Ureter (tissue), 1 donor: ENCODE measurements at places on chromosomes 2 and 18. TPM values are rescaled to one million over a fixed set of nuclear protein-coding genes. Genes with fewer than 3 reads are reported as not detected.

GRCh38 chr2:15554525-15555218, 6.5 kb downstream of the NBAS start:
- DNase-seq = no peak

The ALLC gene
- total RNA-seq = not detected

GRCh38 chr2:143030127-143030526, 99.1 kb upstream of the ARHGAP15 start:
- DNase-seq = no peak

GRCh38 chr2:226272435-226272834, 527.2 kb downstream of the IRS1 start:
- DNase-seq = no peak

GRCh38 chr2:179910735-179911113, 49.3 kb upstream of the ZNF385B start:
- no peak for DNase-seq

The ZNF519 gene
- total RNA-seq = 13.2 TPM

- DNase-seq = no peak
These were observed 21.3 kb upstream of the ACKR3 start for GRCh38 chr2:236548179-236548921.

The PLB1 gene
- 9.9 TPM for total RNA-seq

The ZNF521 gene
- total RNA-seq = 11.6 TPM

The EFR3B gene
- 1.0 TPM for total RNA-seq

DNA sequence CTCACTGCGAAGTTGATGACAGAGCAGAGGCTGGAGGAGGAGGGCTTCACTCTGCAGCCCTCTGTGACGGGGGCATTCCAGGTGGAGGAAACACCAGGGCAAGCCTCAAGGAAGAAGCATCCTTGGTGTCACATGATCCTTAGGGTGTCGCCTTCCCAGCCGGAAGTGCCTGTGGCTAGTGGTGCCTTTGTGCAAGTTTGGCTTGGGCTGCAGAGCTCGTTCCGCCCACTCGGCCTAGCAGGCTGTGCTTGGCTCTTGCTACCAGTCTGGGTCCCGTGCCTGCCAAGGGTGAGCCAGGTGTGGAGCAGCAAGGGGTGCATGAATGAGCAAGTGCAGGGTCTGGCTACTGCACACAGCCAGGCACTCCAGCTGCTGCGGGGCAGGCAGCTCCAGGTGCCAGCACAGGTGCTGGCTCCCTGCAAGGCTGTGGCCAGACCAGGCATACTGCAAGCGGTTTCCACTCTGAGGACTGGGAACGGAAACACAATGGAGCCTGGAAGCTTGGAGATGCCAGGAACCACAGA, 325.3 kb upstream of the SMIM21 start:
- no peak for DNase-seq

GRCh38 chr2:159808032-159808425, 10.0 kb upstream of the CD302 start:
- no peak for DNase-seq

GRCh38 chr18:59382383-59382782, 23.3 kb upstream of the LMAN1 start:
- no peak for DNase-seq

- no peak for DNase-seq
These were observed 39.7 kb upstream of the GRP start for GRCh38 chr18:59180150-59180845.

- DNase-seq = no peak
These were observed 180.5 kb downstream of the DIS3L2 start for GRCh38 chr2:232142049-232142448.

DNA sequence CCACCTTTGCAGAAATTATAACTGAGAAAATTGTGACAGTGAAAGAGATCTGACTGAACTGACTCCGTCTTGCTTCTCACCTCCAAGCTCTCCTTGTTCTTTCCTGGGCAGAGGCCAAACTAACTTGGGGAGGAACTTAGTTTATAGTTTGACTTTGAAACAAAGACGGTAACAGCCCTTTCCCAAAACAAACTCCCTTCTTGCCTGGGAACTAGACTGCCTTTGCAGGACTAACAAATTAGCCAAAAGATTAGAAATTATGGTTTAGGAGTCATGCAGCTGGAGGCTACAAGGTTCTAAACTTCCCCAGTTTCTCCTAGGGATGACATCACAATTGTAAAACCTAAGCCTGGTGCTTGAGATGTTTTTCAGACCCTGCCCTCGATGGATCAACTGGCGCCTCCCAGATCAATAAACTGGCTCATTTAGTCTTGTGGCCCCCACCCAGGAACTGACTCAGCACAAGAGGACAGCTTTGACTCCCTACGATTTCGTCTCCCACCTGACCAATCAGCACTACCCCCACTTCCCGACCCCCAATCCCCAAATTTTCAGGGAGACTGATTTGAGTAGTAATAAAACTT, 137.7 kb downstream of the ALPK2 start:
- DNase-seq = no peak

The KCNK3 gene
- 9.2 TPM for total RNA-seq

- no peak for DNase-seq
These were observed 60.6 kb downstream of the SLC4A3 start for GRCh38 chr2:219687882-219688559.

DNA sequence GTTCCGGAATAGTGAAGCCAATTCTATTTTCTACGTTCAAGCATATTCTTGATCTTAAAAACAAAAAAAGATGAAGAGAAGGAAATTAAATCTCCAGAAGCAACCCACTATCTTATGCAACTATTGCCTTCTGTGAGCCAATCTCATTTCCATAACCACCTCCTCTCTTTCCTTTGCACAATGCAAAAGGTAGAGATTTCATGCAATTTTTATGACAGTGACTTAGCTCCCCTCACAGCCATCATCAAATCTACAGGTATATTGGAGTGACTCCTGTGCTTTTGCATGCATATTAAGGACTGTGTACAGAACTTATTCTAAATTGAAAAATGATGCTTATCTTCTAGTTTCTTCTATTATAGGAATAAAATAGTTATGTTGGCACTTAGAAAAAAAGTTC, 191.8 kb downstream of the DCC start:
- DNase-seq = no peak

The NEU2 gene
- not detected for total RNA-seq

- DNase-seq = peak; percentile 71
These were observed 37.8 kb downstream of the PCBP1 start for GRCh38 chr2:70124983-70125480.

The DTNA gene
- 55.7 TPM for total RNA-seq

The CCL20 gene
- total RNA-seq = 2.3 TPM

The VWC2L gene
- not detected for total RNA-seq

- no peak for DNase-seq
These were observed 2.0 kb downstream of the SDC1 start for GRCh38 chr2:20222769-20223406.

DNA sequence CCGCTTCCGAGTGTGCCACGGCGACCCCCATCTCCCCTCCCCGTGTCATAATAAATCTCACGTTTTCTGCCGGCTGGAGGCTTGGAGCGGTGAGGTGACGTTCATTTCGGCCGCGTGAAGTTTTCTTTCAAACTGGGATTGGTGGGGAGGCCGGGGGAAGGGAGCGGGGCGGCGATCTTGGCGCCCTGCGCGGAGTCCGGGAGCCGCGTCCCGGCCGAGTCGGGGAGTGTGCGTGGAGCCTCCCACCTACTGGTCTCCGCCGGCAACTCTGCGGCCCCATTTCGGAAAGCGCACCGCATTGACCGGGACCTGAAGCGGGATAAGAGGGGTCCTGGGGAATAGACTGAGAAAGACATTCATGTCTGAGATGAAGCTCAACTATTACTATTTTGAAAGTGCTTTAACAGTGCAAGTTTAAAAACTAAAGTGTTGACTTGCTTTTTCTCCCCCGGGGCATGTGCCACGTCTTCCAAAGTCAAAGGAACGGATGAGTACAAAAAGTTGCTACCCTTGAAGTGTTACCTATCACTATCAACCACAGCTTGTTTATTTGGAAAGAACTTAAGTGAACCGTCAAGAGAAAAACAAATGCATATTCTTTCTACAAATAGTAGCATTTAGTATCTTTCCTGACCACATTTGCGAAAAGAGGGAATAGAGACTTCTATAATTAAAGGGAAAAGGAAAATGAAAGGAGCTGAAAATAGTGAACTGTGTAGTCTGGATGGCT, 818 bp upstream of the IKZF2 start:
- peak; percentile 67 for DNase-seq

GRCh38 chr2:186533717-186534116, 47.7 kb downstream of the ZC3H15 start:
- DNase-seq = no peak

The DSG4 gene
- not detected for total RNA-seq

The ELOA2 gene
- total RNA-seq = not detected

The ERFE gene
- total RNA-seq = 1.8 TPM

DNA sequence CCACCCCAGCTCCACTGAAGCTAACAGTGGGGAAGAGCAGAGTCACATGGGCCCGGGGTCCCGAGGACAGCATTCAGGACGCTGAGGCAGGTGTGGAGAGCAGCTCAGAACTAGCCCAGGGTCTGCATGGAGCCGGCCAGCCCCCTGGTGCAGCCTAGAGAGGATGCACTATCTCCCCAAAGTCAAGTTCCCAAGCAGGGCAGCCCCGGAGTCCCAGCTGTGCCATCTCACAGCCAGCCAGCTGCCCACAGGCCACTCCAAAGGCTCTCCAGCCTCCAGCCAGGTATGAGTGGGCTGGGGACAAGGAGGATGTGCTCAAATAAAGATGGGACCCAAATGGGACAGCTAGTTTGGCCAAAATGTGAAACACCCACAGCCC, 41.0 kb downstream of the BIN1 start:
- no peak for DNase-seq

DNA sequence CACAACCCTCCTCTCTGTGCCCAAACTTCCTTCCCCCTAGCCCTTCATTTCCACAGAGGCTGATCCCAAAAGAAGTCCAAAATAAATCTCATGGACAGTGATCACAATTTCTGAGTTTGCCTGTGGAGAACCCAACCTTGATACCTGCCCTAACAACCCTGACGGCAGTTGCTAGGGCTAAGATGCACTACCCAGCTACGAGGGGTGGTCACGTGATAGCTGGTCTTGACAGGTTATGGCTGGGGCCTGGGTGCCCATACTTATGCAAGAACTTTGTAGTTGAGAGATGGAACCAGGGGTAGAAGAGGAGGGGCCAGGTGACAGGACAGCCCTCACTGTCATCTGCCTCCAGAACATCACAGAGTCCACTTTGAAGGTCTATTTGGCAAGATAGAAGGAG, 147.9 kb downstream of the AKAIN1 start:
- DNase-seq = no peak

DNA sequence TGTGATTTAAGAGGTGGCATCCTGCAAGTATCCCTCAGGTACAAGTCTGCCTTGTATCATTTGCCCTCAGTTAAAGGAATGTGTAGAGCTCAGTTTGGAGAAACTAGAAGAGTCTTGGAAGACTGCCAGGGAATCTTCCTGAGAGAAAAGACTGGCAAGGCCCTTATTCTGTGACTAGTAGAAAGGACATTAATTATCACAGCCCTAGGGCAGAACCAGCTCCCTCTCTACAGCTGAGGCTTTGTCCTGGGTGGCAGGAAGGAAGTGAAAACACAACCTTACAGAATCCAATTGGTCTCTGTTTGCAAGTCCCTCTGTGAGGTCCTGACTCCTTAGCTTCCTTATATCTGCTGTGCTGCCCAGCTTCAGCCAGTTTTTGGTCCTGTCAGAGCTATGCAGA, 385.9 kb upstream of the CYRIA start:
- no peak for DNase-seq

The OBSL1 gene
- total RNA-seq = 89.1 TPM

- DNase-seq = no peak
These were observed 499.0 kb upstream of the CHAC2 start for GRCh38 chr2:53268626-53269025.

DNA sequence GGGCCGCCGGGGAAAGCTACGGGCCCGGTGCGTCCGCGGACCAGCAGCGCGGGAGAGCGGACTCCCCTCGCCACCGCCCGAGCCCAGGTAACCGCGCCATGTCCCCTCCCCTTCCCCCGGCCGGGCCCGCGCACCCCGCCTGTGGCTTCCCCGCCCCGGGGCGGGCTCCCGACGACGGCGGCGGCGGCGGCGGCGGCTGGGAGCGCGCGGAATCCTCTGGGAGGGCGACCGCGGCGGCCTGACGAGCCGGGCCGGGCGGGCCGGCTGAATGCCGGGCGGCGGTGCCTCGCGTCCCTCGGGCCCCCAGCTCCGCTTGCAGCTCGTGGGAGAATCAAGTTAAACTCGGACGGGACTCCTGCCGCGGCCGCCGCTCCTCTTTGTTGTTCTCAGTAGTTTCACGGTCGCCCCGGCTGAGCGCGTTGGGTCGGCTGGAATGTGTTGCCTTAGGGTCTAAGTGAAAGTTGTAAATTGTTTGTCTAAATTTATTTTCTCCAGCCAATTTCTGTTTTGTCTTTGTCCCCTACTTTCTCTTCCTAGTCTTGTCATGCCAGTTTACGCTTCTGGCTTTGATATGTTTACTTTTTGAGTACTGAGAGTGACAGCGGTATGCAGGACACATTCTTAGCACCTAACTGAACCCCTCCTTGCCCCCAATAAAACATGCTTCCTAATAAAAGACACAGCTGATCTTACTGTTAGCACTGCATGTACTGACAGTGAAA, 685 bp downstream of the SMAD4 start:
- DNase-seq = peak; percentile 82

DNA sequence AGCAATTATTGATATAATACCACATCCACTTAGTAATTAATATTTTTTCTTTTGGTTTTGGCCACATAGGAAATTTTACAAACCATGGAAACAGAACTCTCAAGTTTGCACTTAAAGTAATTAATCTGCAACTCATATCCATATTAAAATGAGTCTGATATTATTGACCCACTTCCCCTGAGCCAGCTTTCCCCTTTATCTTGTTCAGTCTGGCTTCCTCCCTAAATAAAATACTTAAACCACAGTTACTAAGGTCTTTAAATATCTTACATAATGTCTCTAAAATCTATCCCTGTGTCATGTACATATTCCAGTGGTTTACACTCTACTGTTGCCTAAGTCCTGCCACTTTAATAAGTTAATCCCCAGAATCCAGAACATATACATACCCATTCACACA, 564.9 kb upstream of the FSHR start:
- DNase-seq = no peak

DNA sequence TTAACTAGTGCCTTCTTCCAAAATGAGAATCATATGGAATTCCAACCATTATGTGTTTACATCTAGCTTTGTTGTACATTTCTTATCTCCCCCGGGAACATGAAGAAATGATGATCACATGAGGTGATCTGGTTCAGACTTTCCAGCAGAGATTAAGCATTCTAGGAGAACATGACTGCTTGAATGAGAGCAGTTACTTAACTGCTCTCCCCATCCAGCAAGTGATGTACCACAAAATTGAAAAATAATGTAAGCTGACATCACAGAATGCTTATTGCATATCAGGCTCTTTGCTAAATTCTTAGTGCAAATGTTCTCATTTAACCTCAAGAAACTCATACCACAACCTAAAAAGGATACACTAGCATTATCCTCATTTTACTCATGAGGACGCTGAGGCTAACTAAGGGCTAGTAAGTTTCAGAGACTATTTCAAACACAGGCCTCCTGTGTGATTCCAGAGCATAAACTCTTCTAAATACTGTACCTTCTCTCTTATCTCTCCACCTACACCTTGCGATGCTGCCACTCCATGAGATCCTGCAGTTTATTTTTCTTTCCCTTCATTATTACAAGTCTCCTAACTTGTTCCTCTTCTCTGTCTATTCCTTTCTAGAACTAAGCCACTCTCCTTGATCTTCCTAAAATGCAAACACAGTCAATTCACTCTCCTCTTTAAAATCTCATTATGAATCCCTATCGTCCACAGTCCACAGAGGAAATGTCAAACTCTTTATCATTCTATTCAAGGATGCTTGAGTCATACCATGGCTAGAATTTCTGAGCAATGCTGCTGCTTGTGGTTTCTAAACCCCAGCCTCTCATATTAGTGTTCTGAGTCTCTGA, 1224.8 kb upstream of the ZEB2 start:
- DNase-seq = no peak

GRCh38 chr2:231761735-231762134, 19.3 kb downstream of the PDE6D start:
- no peak for DNase-seq
